ENCODE measurements at places on chromosomes 3 and 15. TPM values are rescaled to one million over a fixed set of nuclear protein-coding genes. Genes with fewer than 3 reads are reported as not detected.

Gene OCA2
- total RNA-seq: not detected

- no peaks in the 10 kb centered on the region for H3K36me3 ChIP-seq
- peaks cover 7% of the 10 kb centered on the region for H3K4me1 ChIP-seq
- H3K4me3 ChIP-seq: no peak overlapping the region
- no peak for DNase-seq
- no peak overlapping the region for H3K27ac ChIP-seq
- no peaks in the 10 kb centered on the region for H3K27me3 ChIP-seq
Measured at GRCh38 chr3:59374818-59375211, 325.0 kb upstream of the CFAP20DC start.

- no peaks in the 10 kb centered on the region for H3K4me1 ChIP-seq
- no peak overlapping the region for H3K4me3 ChIP-seq
- no peak for DNase-seq
- H3K27me3 ChIP-seq: no peaks in the 10 kb centered on the region
- H3K36me3 ChIP-seq: no peaks in the 10 kb centered on the region
- no peak overlapping the region for H3K27ac ChIP-seq
Measured at GRCh38 chr15:36172955-36173354, 406.5 kb upstream of the CDIN1 start.

GRCh38 chr15:33639978-33640377, 328.3 kb upstream of the CHRM5 start:
- H3K36me3 ChIP-seq: no peaks in the 10 kb centered on the region
- no peaks in the 10 kb centered on the region for H3K4me1 ChIP-seq
- no peak overlapping the region for H3K27ac ChIP-seq
- H3K4me3 ChIP-seq: no peak overlapping the region

Data from CD4-positive, alpha-beta T cell (primary cell).